ENCODE measurements at places on chromosomes 2 and 18. TPM values are rescaled to one million over a fixed set of nuclear protein-coding genes. Genes with fewer than 3 reads are reported as not detected.
A peak's percentile ranks its signal among the peaks of the same experiment; 100 is the strongest.

GRCh38 chr2:142868229-142868762 lies 9.2 kb upstream of the KYNU start:
- H3K27ac ChIP-seq: no peak overlapping the region
- DNase-seq: no peak
- H3K4me1 ChIP-seq: no peaks in the 10 kb centered on the region
- H3K36me3 ChIP-seq: no peaks in the 10 kb centered on the region

GRCh38 chr2:127108090-127108523 lies 1.2 kb upstream of the BIN1 start:
- peak overlapping the region; percentile 72 for H3K4me3 ChIP-seq
- H3K36me3 ChIP-seq: no peaks in the 10 kb centered on the region
- H3K27ac ChIP-seq: no peak overlapping the region
- H3K27me3 ChIP-seq: no peaks in the 10 kb centered on the region

DNA sequence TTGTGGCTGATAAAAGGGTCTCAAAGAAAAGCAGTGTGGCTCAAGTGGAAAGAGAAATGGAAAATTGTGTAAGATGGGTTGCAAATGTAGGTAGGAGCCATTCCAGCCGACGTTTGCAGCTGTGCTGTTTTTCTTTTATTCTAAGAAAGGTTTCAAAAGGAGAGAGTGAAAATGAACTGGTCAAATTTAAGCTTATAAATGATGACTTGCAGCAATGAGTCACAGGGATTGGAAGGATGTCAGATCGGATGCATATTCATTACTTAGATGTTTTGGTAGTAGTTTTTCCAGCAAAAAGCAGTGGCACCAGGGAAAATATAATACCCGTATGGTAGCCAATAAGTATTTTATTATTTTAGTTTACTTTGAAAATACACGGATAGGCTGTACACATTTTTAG lies 79.1 kb downstream of the LRRTM4 start:
- no peaks in the 10 kb centered on the region for H3K27me3 ChIP-seq
- H3K4me1 ChIP-seq: no peaks in the 10 kb centered on the region
- no peaks in the 10 kb centered on the region for H3K36me3 ChIP-seq
- H3K27ac ChIP-seq: no peak overlapping the region
- no peak overlapping the region for H3K4me3 ChIP-seq
- DNase-seq: no peak

GRCh38 chr2:205464681-205465080 lies 217.6 kb upstream of the NRP2 start:
- H3K4me1 ChIP-seq: peaks cover 20% of the 10 kb centered on the region
- H3K4me3 ChIP-seq: no peak overlapping the region
- no peak overlapping the region for H3K27ac ChIP-seq
- peak; percentile 61 for DNase-seq
- no peaks in the 10 kb centered on the region for H3K36me3 ChIP-seq

- no peak overlapping the region for H3K27ac ChIP-seq
- H3K36me3 ChIP-seq: no peaks in the 10 kb centered on the region
- H3K4me3 ChIP-seq: no peak overlapping the region
These were observed 42.8 kb downstream of the RAMP1 start for GRCh38 chr2:237901932-237902850.

DNA sequence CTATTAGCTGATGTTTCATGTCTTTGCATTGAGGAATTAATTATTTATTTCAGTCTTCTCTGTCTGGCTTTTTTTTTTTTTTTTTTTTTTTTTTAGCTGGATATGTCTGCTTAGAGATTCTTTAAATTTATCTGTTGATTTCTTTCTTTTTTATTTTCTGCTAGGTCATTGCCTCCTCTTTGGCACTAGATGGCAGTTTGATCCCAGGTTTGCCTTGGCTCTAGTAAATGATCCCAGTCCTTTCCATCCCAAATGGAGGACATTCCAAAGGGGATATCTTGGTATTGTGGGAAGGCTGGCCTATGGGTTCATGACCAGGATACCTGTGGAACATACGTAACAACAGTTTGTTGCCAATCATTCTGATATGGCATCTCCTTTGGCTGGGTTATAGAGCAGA lies 339.5 kb upstream of the GCFC2 start:
- H3K27me3 ChIP-seq: no peaks in the 10 kb centered on the region
- no peak overlapping the region for H3K4me3 ChIP-seq
- no peaks in the 10 kb centered on the region for H3K4me1 ChIP-seq
- no peaks in the 10 kb centered on the region for H3K36me3 ChIP-seq
- no peak overlapping the region for H3K27ac ChIP-seq
- peak; percentile 38 for DNase-seq

- H3K27me3 ChIP-seq: no peaks in the 10 kb centered on the region
- no peak overlapping the region for H3K4me3 ChIP-seq
- no peaks in the 10 kb centered on the region for H3K36me3 ChIP-seq
- H3K4me1 ChIP-seq: no peaks in the 10 kb centered on the region
These were observed 831.6 kb upstream of the CHAC2 start for GRCh38 chr2:52936029-52936428.

- H3K4me3 ChIP-seq: no peak overlapping the region
- H3K36me3 ChIP-seq: no peaks in the 10 kb centered on the region
- H3K27me3 ChIP-seq: no peaks in the 10 kb centered on the region
- peak; percentile 38 for DNase-seq
- no peak overlapping the region for H3K27ac ChIP-seq
- H3K4me1 ChIP-seq: peaks cover 4% of the 10 kb centered on the region
These were observed 18.7 kb downstream of the SMIM21 start for GRCh38 chr18:75408554-75409506.

Gene TGFBRAP1
- total RNA-seq: 19.5 TPM

Gene GCG
- not detected for total RNA-seq

Gene C1QL2
- not detected for total RNA-seq

Gene ASB3
- total RNA-seq: 44.4 TPM

Gene CRYGC
- not detected for total RNA-seq

Gene TNFRSF11A
- total RNA-seq: 0.08 TPM

Measured in SJCRH30 (cell line).